Astrocyte (in vitro differentiated cells and primary cell): ENCODE measurements at places on chromosomes 1 and 21. TPM values are rescaled to one million over a fixed set of nuclear protein-coding genes. Genes with fewer than 3 reads are reported as not detected.

The EFCAB14 gene
- 47.3 and 50.7 TPM in 2 replicates for total RNA-seq

DNA sequence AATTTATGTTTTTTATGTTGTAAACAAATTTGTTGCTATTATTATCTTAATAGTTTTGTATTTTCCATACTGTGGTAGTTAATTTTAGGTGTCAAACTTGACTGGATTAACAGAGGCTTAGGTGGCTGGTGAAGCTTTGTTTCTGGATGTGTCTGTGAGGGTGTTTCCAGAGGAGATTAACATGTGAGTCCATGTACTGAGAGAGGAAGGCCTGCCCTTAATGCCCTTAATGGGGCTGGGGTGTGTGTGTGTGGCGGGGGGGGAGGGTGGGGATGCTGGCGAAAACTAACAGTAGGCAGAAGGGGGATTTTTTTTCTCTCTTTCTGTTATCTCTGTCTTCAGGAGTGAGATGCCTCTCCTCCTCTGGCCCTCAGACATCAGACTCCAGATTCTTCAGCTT is 1.9 kb downstream of the OR14A16 start:
- H3K27ac ChIP-seq: no peak overlapping the region
- H3K27me3 ChIP-seq: no peaks in the 10 kb centered on the region
- H3K36me3 ChIP-seq: no peaks in the 10 kb centered on the region
- H3K4me3 ChIP-seq: no peak overlapping the region
- no peak for DNase-seq
- no peaks in the 10 kb centered on the region for H3K4me1 ChIP-seq

DNA sequence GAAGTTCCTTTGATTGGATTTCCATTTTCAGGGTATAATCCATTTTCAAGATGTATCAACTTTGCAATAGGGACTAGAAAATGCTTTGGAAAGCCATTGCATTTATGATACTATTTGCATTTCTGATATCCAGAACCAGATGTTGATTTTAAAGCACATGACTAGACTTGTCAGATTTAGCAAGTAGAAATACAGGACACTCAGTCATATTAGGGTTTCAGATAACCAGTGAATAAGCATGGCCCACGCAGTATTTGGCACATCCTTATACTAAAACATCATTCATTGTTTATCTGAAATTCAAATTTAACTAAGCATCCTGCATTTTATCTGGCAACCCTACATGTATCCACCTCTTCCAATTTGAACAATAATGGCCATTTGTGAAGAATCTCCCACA is 113.3 kb upstream of the DPT start:
- H3K27me3 ChIP-seq: no peaks in the 10 kb centered on the region
- H3K27ac ChIP-seq: no peak overlapping the region
- no peaks in the 10 kb centered on the region for H3K36me3 ChIP-seq
- DNase-seq: no peak
- no peak overlapping the region for H3K4me3 ChIP-seq
- no peaks in the 10 kb centered on the region for H3K4me1 ChIP-seq

DNA sequence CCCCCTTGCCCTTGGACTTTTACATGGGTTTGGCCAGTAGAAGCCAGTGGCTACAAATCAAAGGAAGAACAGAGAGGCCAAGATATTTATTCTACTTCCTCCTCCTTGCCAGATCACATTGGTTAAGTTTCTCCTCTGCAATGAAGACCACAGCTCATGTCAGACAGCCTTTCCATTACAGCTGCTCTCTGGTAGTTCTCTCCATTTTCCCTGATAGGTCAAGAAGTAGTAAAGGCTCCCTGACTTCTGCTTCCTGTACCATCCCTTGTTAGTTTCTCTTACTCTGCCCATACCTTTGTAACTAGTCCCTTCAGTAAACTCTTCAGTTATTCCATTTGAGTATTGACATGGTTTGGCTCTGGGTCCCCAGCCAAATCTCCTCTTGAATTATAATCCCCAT is 27.8 kb downstream of the NME7 start:
- no peaks in the 10 kb centered on the region for H3K4me1 ChIP-seq
- no peak overlapping the region for H3K27ac ChIP-seq
- DNase-seq: no peak
- no peaks in the 10 kb centered on the region for H3K36me3 ChIP-seq
- H3K4me3 ChIP-seq: no peak overlapping the region
- H3K27me3 ChIP-seq: no peaks in the 10 kb centered on the region

The CYP4A22 gene
- total RNA-seq: not detected in 2 replicates

- no peak overlapping the region for H3K27ac ChIP-seq
- peaks cover 18% of the 10 kb centered on the region for H3K4me1 ChIP-seq
- H3K4me3 ChIP-seq: no peak overlapping the region
- H3K36me3 ChIP-seq: peaks cover 7% of the 10 kb centered on the region
Observed at GRCh38 chr1:12409681-12410080, 179.9 kb downstream of the VPS13D start.

- H3K36me3 ChIP-seq: no peaks in the 10 kb centered on the region
- H3K4me1 ChIP-seq: no peaks in the 10 kb centered on the region
- no peak overlapping the region for H3K4me3 ChIP-seq
- H3K27me3 ChIP-seq: no peaks in the 10 kb centered on the region
- DNase-seq: no peak
- H3K27ac ChIP-seq: no peak overlapping the region
Observed at GRCh38 chr1:183648042-183648441, 5.1 kb downstream of the APOBEC4 start.
